ENCODE measurements at places on chromosomes 13 and 19.
A peak's percentile ranks its signal among the peaks of the same experiment; 100 is the strongest.

DNA sequence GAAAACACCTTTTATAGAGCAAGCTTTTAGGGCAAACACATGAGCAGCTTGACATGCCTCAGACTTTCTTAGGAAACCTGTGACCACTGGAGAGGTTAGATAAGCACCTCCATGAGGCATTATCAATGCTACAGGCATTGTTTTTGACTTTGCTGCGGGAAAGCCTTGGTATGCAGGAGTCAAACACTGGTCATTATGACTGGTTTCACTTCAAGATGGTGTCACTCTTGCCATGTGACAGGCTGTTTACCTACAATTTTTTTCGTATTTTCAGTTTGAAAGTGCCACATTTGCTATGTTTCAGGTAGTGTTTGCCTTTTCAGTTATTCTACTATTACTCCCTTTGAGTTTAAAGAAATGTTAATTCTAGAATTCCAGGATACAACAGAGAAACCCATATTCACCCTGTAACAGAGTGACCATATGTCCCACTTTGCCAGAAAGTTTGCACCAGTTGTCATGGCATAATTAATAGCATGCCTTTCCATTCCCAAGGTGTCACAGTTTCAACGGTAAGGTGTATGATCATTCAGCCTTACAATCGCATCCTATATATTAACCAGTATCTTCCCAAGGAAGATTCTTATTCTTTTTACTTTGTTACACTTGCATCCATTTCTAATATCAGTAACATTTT is 33.0 kb downstream of the USP12 start:
- no peak for DNase-seq

DNA sequence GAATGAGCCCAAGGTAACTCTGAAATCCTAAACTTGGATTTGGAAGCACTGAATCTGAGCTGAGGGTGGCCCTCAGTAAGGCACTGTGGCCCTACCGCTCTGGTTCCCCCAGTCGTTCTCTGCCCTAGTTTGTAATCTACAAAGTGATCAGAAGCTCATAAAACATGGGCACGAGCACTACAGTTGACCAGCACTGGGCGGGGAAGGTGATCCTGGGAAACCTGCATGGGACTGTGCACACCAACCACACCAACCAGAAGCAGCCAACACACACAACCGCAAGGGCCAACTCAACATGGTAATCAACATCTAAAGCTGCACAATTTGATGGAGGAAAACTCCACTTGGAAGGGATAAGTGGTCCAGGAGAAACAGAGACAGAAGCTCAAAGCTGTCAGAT is 22.9 kb downstream of the SLC7A1 start:
- DNase-seq, result no peak

DNA sequence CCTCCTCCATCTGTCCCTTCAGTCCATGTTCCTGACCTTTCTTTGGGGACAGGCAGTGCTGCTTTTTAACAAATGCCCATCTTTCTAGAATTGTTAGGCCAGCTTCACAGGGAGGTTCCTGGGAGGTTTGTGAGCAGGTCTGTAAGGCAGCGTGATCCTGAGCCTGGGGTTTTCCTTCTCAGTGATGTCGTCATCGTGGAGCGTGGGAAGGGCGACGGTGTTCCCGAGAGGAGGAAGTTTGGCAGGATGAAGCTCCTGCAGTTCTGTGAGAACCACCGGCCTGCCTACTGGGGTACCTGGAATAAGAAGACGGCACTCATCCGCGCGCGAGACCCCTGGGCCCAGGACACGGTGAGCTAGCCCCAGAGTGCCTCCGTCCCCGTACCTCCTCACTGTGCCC is 26.8 kb downstream of the CHAF1A start:
- no peak for DNase-seq

DNA sequence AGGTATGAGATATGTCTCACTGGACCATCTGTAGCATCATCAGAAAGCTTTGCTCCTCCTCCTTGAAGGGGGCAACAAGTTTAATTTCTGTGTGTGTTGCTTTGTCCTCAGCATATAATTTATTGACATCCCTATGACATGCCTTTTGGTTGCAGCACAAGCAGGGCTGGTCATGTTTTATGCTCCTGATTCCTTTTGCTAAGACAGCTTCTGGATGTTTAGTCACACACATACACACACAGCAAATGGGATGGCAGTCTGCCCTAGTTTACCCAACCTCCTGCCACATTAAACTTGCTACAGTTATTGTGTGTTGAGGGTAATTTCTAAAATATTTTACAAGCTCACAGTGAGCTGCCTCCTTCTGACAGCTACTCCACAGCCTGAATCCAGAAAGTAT is 217.9 kb upstream of the RXFP2 start:
- no peak for DNase-seq

GRCh38 chr19:743168-743687 is 7.7 kb upstream of the MISP start:
- no peak for DNase-seq

DNA sequence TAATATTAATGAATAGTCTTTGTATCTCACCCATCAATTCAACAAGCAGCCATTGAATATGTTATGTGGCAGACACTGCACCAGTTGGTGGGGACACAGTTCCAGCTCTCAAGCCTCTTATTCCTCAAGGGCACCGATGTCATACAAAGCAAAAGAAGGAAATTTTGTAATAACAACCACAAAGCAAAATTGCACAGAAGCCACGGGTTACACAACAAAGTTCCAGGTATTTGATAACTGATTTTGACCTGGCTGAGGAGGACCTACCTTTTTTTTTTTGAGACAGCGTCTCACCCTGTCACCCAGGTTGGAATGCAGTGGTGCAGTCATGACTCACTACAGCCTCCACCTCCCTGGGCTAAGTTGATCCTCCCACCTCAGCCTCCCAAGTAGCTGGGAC is 266.7 kb downstream of the FOXO1 start:
- DNase-seq, result no peak

- peak; percentile 53 for DNase-seq
Observed at GRCh38 chr19:46697204-46697960, 19.5 kb downstream of the PRKD2 start.

DNA sequence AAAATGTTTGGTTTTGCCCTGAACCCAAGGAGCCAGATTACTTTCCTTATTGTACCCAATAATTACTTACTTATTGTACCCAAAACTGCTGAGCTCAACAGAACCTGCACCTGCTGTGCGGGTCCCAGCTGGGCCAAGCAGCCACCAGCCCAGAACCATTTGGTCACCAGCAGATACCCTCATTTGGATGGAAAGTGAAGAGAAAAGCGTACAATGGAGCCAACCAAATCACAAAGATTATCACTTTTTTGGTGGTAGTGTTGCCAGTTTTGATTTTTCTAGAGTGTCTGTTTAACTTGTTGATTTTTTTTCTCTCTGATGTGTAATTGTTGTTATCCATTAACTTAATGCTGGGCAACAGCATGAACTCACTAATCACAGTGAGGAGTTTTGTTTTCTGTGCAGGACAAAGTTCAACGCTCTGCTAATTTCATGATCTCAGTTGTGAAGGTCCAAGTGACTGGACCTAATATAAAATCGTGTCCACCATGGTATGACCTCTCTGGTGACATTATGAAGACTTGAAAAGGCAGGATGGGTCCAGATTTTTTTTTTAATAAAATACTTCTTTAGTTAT is 23.8 kb downstream of the SPATA13 start:
- DNase-seq, result no peak

GRCh38 chr13:41461527-41462139 is 4.3 kb downstream of the RGCC start:
- DNase-seq, result no peak

GRCh38 chr13:92805766-92806165 is 420.8 kb upstream of the GPC6 start:
- no peak for DNase-seq

- DNase-seq, result no peak
Observed at GRCh38 chr13:97321101-97321500, 99.0 kb downstream of the MBNL2 start.

DNA sequence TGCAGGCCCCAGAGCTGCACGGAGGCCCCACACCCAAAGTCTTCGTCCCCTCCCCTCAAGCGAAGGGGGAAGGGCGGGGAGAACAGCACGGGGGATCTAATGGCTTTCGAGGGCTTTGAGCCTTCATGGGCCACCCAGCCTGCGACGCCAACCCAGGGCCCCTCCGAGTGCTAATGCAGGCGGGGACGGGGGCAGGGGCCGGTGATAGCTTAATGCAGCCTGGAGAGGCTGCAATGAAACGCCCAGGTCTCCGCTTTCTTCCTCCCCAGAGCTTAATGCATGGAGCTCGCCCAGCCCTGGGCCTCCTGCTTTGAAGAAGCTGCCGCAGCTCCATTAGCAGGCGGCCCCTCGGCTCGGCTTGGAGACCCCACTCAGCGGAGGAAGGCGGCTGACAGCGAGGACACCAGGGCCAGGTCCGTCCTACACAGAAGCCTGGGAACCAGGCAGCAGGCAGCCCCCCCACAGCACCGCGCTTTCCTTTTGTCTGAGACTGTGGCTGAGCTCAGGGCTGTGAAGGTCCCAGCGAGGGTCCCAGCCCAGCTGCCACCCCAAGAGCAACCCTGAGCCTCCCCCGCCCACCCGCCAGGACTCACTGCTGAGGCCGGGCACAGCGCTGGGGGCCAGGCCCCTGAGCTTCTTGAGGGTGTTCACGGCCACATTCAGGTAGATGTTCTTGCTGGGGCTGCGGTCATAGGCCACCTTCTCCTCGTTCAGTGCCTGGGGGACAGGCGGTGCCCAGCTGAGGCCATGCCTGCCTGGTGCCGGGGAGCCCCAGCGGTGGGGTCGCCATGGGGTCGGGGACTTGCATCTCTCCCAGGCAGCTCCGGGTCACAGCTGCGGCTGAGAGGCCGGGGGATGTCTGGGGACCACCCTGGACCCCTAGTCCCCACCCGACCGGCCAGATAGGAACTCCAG is 7.5 kb upstream of the ATP8B3 start:
- no peak for DNase-seq

- DNase-seq, result no peak
Observed at GRCh38 chr19:36775768-36776167, 3.2 kb upstream of the ZNF850 start.

- peak; percentile 66 for DNase-seq
Observed at GRCh38 chr13:60583911-60584753, 187.1 kb downstream of the TDRD3 start.

DNA sequence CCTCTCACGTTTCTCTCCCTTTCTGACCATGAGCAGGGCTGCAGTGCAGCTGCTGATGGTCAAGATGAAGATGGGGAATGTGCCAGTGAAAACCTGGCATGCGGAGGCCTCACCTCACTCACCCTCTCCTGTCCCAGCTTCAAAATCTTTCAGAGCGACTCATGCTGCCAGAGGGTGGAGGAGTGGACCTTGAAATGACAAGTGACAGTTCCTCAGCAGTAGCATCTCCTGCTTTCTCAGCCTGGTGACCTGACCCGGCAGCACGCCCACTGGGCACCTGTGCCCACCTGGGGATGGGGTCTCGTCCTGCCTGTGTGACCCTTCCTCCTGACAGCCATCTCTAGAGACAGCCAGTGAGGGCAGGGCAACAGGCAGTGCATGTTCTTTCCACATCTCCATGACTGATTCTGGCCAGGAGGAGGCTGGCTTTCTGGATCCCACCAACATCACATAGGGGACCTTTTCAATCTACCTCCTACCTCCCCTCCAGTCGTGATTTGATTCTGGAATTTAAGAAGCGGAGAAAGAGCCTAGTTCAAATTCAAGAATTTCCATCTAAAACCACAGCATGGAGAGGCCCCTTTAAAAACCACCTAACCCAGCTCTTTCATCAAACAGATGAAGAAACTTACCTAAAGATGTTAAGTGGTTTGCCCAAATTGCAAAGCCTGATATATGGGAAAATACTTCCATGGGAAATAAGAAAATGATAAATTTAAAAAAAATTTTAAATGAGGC is 45.8 kb downstream of the RFX2 start:
- DNase-seq, result no peak

DNA sequence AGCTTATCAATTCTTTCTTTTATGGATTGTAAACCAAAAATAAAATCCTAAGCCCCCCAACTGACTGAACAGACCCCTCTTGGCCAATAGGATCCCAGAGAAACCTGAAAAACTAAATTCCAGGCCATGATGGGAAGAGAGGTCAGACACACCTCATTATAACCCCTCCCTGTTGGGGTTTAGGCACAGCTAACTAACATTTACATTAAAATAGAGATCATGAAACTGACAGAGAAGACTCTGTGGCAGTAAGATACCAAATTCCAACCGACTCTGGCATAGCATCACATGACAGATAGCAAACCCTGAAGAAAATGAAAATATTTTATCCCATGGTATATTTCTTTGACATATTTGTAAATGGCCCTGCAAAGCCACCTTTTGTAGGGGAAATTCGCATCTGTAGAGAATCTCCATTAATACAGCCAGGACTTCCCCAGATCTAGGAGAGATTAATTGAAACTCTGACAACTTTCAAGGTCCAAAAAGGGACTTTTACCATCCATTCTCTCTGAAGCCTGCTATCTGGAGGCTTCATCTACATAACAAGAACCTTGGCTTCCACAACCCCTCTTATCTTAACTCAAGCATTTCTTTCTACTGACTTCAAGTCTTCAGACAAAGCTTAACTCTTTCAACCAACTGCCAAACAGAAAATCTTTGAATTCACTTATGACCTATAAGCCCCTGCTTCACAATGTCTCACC is 27.1 kb upstream of the GAS6 start:
- DNase-seq, result no peak

DNA sequence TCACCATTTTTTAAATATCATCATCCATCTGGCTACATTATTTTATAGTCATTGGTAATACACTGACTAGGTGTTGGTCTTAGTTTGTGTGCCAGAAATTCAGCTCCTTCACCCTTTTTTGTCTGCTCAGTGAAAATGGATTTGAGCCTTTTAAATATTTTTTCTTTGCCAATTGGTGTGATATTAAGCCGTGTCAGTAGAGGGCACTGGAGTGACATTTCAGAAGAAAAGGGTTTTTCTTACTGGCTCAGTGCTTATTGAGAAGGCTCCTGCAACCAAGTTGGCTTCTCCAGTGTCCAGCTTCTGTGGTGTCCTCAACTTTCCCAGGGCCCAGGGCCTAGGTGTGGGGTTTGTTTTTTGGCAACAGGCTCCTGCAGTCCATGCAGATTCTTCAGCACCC is 546.6 kb downstream of the DACH1 start:
- DNase-seq, result peak; percentile 68

GRCh38 chr19:7924241-7924640 is 1.7 kb downstream of the CTXN1 start:
- no peak for DNase-seq

DNA sequence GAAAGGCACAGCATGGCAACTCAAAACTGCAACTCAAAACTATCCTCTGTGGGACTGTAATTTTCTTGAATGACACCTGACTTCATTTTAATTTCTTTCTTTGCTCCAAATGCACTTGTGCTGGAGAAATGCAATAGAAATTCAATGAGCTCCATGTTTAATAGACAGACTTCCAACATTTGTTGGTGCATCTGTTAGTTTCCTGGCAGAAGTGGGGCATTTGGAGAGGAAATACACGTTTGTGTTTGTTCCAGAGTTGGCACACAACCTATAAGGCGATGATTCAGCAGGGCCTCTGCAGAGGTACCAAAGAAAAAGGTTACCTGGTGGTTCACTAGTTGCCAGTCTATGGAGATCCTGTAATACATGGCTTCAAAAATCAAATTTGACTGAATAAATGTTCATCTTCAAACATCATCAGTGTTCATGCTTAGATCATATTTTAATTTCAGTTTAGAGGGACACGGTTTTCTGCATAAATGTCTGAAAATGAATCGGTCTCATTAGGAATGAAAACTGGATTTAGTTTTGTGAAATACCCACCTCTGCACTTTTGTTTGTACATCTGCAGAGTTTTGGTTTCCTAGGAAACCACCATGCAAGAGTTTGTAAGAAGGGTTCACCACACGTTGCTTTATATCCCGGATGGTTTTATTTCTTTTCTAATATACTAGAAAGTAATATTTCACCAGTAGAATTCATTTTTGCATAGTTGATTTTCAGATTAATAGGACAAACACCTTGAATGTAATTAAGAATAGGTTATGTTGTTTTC is 21.8 kb upstream of the OBI1 start:
- DNase-seq, result no peak

GRCh38 chr19:14472202-14472938 is 2.8 kb downstream of the PTGER1 start:
- peak; percentile 56 for DNase-seq

Measured in fibroblast of pulmonary artery (primary cell).